ENCODE measurements at places on chromosomes 1 and 21.

- no peak for DNase-seq
Measured at GRCh38 chr1:195200772-195201171, 1407.5 kb downstream of the KCNT2 start.

- no peak for DNase-seq
Measured at GRCh38 chr1:220356981-220357850, 85.0 kb upstream of the RAB3GAP2 start.

GRCh38 chr1:48040154-48040553 is 43.0 kb upstream of the TRABD2B start:
- no peak for DNase-seq

DNA sequence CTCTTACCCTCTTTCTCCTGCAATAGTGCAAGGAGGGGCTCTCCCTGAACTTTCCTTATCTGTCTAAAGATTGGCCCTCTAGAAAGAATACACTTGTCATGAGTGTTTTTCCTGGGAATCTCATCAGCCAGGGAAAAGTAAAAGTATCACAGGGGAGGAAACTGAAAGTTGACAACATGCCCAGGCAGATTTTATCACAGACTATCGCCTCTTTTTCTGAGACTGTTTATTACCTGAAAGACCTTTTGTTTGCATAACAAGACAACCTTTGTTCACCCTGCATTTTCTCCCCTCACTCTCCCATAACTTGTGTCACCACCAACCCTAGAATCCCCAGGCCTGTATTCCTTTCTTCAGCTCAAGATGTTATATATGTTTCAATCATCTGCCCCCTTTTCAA is 794.7 kb upstream of the ADAMTS5 start:
- no peak for DNase-seq

GRCh38 chr1:37265786-37266667 is 208.4 kb upstream of the ZC3H12A start:
- DNase-seq, result no peak

DNA sequence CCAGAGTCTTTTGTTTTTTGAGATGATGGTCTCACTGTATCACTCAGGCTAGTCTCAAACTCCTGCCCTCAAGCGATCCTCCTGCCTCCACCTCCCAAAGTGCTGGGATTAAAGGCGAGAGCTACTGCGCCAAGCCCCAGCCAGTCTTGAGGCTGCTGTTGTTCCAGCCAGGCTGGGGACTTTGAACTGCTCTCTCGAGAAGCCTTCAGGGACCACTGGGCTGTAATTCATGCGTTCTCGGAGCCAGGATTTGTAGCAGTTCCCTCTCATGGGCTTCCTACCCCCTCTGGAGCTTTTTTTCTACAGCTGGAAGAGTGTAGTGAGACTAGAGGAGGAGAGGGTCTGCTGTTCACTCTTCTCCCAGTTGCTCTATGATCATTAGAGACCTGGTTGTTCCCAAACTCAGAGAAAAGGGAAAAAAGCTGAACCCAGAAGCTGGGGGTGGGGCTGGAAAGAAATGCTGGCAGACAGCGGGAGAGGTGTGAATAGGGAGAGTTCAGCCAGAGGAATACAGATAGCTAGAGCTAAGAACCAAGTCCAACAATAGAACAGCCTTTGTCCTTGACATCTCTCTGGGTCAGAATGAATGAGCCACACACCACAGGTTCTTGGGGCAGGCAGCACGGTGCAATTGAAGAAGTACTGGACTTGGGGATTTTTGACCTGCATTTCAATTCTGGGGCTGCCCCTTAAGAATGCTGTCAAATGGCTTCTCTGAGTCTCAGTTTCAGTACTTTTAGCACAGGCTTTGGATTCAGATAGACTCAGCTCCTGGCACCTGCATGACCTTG is 13.2 kb upstream of the SLC41A1 start:
- DNase-seq, result no peak
